ENCODE measurements at places on chromosomes 13 and 19.

- no peak for DNase-seq
These were observed 114.4 kb upstream of the SERTM1 start for GRCh38 chr13:36559375-36559774.

- no peak for DNase-seq
These were observed 3.4 kb upstream of the WIZ start for GRCh38 chr19:15453091-15453578.

DNA sequence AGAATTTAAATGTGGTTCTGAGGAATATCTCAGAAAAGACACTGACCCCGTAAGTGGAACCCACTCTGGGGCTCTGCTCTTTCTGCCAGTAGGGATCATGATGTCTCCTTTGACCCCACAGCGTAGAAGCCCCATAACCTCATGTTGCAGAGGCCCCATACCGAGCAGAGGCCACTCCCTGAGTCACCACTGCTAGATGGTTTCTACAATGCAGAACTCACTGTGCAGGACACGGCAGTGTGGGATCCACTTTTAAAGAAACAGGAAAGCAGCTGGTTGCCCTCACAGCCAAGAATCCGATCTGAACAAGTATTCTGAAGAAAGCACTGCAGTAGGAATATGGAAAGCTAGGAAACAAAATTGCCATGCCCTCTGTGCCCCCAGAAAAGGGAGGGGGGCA, 4.2 kb downstream of the SLC7A1 start:
- DNase-seq = no peak

DNA sequence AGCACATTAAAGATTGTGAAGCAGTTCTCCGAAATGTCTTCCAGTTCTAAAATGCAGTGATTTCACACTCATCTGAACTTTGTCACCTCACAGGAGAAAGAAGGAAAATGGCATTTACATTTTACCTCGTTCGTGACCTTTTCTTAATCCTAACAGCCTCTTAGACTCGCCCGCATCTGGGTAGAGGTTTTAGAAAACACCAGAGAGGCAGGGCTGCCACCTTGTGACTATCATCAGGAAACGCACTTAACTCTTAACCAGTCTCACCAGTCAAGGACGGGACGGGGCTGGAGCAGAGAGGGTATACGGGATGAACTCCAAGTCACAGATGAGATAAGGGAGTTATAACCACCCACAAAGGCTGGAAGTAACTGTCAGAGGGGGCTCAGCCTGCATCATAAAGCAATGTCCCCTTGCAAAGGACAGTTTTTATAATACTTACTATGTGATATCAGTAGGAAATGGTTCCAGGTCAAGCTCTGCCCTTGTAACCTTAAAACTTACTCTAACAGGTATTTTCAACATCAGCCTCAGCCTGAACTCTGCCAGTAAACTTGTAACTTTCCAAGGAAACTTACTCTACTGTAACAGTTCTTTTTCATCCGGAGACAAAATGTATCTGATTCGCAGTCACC, 8.6 kb upstream of the CEACAM6 start:
- DNase-seq = no peak

DNA sequence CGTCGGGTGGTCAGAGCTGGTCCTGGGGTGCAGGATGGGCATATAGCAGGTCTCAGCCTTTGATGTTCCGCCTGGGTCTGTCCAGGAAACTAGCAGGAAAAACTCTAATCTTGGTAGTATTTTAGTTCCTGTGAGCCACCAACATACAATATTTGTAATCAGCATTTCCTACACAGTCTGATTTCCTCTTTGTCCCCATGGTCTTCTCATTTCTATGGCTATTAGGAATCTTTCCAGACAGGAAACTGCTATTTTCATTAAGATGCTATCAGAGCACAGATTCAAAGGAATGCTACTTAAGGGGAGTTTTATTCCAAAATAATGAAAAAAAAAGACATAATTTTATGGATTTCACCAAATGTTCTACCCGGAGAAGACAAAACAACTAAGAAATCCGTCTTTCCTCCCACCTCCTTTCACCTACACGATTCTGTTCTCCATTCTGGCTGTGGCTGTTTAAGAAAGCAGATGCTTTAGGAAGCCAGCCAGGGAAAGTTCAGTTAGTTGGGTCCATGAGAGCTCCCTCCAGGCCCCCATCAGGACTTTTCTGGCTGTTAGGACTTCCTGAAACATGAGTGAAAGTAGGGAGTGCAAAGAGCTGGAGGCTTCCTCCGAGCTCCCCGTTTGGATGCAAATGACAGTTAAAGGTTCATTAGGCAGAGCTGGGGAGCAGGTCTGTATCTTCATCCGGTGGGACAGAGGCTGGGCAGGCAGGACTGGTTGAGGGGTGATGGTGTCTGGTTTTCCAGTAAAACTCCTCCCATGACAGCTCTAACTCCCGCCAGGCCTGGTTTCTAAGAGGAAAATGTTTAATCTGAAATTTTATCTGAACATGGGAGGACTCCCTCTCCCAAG, 36.3 kb downstream of the SHISA2 start:
- DNase-seq = no peak

DNA sequence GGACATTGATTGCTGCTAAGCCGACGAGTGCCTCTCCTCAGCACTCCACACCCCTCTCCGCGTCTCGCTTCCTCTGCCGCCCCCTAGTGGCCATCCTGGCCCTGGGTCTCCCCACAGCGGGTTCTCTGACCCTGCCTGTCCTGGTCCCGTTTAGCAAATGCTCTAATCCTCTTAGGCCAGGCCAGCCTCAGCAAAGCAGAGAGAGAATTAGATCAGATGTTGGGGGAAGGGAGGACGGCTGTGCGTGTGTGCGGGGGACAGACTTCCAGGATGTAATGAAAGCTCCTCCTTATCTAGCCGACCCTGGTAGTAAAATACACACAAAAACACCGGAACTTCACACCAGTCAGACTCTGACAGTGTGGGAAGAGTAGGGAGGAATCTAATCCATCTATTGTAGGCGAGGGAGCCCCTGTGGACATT, 4.5 kb downstream of the TPRX2 start:
- DNase-seq = peak; percentile 81

DNA sequence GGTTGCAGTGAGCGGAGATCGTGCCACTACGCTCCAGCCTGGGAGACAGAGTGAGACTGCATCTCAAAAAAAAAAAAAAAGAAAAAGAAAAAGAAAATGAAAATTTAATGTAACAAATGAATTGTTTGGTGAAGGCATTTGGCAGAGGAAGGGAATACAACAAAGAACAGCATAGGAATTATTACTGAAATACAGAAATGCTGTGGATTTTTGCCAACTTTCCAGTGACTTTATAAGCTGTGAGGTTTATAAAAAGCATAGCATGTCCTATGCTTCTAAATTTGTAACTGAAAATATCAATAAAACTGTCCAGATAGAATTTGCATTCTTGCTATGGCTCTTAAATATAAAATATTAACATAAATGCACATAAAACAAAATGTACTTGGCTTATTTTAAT, 112.9 kb upstream of the IRS2 start:
- no peak for DNase-seq

GRCh38 chr13:25324100-25324499, 22.7 kb downstream of the NUP58 start:
- DNase-seq = no peak

DNA sequence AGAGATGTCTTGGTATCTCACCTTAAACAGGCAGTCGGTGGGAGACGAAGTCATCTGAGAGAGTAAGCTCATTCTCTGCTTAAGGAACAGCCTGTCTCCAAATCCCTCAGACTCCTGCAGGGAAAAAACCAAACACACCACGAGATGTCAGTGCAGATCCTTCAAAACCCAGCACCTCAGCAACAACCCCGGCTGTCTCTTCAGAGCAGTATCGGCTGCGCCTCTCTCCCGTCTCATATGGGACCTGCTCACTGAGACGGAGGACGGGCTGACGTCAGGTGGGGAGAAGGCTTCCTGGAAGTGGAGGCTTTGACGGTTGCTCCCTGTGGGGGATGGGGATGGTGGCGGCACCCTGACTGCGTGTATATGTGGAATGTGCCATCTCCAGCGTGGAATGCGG, 43.6 kb downstream of the ANKRD27 start:
- no peak for DNase-seq

DNA sequence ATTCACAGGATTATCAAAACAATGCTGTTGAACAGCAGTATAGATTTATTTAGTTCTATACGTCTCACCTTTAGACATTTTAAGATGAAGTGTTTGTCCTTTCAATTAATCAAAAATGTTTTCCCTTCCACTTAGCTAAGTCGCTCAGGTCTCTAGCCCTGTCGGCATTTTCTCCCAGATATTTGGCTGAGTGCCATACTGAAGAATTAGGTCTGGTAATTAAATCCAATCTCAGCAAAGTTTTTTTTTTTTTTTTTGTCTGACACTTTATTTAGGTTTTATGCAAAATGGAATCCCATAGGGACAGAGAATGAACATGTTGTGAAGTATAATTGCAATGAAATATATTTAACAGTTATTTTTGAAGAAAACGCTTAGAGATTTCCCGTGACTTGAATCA, 44.1 kb downstream of the RFC3 start:
- no peak for DNase-seq

- peak; percentile 75 for DNase-seq
These were observed 6.9 kb upstream of the AP1M2 start for GRCh38 chr19:10593820-10594637.

DNA sequence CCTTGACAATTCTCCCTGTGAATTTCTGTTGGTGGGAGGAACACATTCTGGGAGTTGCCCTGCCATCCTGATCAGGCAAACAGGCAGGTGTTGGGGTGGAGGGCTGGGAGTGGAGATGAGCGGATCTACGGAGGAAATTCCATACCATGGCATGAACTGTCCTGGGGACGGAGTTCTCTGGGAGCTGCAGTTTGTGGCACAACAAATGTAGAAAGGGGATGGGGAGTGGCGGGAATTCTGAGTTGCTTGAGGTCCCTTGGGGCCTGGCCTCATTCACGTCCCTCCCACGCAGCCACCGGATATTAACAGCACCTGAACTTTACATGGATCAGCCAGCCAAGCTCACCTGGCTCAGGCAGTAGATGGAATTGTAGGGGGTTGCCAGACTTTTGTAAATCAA, 70.0 kb downstream of the CHST8 start:
- no peak for DNase-seq

- peak; percentile 83 for DNase-seq
These were observed 12.8 kb downstream of the LTBP4 start for GRCh38 chr19:40613690-40614621.

DNA sequence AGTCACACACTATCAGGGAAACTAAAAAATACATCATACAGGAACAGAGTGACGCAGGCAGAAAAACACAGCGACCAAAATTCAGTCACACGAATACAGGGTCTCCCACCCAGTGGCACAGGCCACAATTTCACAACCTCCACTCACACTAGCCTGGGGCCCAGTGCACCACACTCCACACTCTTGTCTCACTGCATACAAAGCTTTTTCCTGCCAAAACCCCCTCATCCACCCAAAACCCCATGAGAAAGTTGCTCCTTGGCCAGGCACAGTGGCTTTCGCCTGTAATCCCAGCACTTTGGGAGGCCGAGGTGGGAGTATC, 1.2 kb downstream of the S1PR5 start:
- no peak for DNase-seq

DNA sequence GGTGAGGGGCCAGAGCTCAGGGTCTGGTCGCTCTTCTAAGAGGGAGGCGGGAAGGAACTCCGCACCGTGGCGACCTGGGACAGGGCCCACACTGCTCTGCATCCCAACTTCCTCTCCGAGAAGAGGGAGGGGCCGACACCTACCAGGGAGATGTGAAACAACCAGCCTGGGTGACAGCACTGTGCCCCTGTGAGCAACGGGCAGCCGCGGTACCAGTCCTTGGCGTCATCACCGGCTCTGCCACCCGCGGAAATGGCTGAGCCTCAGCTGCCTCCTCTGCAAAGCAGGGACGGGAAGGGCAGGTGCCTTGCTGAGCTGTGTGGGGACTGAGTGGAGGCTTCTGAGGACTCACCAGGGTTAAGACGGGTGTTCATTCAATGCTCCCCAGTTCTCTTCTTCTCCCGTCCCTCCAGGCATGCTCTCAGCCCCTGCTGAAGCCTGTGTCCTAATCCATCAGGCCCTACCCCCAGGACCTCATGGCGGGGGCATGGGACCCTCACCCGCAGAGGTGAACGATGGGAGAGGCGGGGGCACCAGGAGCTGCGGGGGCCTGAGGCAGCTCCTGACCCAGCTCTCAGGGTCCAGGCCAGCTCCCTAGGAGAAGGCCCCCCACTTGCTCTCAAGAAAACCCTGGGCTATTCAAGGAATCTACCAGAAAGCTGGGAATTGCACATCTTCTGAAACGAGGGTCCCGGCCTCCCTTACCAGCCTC, 9.3 kb downstream of the ZNF787 start:
- no peak for DNase-seq

DNA sequence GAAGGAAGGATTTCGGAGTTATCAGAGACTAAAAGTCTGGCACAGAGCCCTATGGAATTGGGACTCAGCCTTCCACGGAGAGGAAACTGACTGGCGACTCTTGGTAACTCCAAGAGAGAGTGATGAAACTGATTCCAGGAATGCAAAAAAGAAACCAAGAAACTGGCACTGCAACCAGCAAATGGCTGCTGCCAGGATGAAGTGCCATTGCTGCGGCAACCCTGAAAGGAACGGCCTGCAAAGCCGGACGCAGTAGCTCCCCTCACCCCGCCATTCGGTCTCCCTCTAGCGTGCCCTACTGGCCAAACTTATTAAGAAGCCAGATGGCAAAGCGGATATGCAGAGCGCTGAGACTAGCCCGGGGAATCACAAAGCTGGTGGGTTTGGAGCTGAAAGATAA, 236.0 kb downstream of the PCDH9 start:
- peak; percentile 28 for DNase-seq

GRCh38 chr13:106573868-106574267, 5.9 kb upstream of the ARGLU1 start:
- peak; percentile 62 for DNase-seq

Measured in tibial nerve (tissue), 4 donors.